ENCODE measurements at places on chromosomes 6 and 20.

GRCh38 chr6:133697666-133698065 is 191.2 kb upstream of the TCF21 start:
- no peak for DNase-seq

DNA sequence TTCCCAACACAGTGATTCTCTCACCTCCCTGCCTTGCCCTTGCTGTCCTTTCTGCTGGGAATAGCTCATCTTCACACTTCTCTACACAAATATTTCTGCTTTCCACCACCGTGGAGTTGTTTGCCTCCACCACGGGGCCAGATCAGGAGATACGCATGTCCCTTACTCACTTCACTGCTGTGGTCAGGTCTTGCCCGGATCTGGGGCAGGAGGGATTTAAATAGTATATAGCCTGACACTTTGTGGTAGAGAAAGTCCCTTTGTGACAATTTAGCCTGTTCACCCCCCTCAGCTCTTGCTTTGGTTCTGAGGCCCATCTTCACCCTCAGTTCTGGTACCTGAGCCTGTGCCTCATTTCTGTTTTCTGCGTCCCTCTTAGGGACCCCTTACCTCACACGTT is 92.6 kb upstream of the PREP start:
- DNase-seq, result no peak

GRCh38 chr20:40704828-40705227 is 15.8 kb upstream of the MAFB start:
- DNase-seq, result no peak

DNA sequence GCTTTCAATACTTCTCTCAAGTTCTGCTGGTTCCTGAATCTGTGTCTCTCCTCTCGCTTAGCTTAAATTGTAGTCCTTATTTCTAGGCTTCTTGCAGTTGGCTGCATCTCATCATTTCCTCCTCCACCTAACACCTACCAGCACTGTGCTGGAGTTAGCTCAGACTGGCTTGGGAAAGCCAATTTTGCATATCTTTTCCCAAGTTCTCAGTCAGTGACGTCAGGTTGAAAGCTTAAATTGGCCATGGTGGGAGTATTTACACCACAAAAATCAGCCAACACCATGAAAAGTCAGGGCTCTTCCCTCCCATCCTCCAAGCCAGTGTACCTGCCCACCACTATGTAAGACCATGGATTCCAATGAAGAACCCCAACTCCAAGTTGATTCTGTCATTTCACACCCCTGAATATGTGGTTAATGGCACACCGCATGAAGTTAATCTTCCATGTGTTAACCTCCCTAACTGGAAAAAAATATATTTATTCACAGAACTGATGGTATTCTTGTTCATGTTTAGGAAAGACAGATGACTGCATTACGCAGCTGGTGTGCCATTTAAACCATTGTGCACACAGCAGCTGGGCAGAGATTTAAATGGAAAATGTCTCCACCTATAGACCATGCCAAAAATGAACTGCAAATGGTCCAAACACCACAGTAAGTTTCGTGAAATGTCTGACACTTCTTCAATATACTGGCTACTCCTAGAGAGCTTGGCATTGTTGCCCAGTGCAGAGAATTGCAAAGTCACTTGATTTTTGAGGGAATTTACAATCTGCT is 274.1 kb upstream of the MAP3K7 start:
- no peak for DNase-seq

- no peak for DNase-seq
Measured at GRCh38 chr20:14953736-14954135, 616.3 kb upstream of the FLRT3 start.

DNA sequence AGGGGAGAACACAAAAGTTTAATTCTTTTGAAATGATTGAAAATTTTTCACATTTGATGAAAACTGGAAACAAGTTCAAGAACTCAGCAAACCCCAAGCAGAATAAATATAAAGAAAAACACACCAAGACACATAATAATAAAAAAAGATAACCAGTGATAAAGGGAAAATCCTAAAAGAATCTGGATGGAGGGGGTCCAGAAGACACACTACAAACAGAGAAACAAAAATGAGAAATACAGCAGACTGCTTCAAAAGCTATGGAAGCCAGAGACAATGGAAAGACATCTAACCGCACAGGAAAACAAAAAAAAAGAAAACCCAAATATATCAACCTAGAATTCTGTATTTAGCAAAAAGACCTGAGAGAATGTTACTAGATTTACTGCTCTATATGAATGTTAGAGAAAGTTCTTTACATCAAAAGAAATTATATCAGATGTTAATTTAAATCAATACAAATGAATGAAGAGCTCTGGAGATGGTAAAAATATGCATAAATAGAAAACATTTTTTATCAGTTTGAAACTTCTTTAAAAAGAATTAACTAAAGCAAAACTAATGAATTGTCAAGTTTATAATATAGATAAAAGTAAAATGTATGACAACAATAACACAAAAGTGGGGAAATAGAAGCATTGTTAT is 310.7 kb upstream of the PREP start:
- DNase-seq, result no peak

DNA sequence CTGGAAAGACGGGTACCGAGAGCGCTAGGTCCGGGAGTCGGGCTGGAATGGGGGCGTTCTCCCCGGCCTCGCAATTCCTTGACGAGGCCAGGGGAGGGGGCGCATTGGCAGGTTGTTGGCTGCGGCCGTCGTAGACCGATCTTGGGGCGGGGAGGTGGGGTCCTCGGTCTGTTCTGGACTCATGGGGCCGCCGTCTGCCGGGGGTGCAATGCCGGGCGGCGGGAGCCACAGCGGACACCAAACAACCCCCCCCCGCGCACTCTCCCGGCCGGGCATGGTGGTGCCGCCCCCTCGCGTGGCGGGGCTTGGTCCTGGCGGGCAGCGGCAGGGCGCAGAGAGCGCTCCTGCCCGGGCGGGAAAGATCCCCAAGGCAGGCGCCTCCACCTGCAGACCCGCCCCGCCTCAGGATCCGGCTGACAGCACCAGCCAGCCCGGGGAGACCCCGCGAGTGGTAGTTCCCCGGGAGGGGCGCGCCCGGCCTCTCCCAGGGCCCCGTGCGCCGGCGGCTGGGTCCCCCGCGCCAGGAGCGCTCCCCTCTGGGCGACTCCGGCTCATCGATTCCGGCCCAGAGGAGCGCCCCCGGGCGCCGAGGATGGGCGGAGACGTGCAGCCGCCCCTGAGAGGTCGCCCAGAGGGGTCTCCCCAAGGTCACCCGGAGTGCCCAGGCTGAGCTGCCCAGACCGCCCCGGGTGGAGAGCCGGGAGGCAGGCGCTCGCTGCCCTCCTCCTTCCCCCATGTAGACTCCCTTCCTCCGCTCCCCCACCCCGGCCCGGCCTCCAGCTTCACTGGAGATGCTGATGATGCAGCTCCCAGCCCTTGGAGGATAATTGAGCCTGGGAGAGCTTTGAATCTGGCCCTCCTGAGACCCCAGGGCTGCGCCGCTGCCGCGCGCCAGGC is 709 bp downstream of the PPP1R16B start:
- peak; percentile 32 for DNase-seq

DNA sequence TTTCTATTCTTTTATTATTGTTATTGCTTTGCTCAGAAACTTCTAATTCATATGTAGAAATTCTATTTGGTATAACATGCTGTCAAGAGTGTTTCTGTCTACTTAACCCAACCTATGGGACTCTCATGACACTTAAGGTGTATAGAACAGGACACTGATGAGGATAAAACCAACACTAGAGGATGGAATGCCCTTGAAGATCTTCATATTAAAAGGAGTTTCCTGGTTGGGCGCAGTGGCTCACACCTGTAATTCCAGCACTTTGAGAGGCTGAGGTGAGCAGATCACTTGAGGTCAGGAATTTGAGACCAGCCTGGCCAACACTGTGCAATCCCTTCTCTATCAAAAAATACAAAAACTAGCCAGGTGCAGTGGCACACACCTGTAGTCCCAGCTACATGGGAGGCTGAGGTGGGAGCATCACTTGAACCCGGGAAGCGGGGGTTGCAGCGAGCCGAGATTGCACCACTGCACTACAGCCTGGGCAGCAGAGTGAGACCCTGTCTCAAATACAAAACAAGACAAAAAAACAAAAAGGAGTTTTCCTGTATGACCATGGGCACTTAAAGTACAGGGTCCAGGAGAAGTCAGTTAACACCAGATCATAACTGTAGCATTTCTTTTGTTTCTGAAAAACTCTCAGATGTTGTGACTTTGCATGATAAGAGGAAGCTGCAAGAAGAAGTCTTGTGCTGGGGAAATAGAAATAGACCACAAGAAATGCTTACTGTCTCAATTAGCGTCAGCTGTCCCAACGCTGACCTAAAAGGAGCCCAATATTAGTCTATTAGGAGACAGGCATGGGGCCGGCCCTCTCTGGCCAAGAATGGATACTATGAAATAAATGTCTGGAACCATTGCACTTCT is 38.9 kb upstream of the CD2AP start:
- no peak for DNase-seq

DNA sequence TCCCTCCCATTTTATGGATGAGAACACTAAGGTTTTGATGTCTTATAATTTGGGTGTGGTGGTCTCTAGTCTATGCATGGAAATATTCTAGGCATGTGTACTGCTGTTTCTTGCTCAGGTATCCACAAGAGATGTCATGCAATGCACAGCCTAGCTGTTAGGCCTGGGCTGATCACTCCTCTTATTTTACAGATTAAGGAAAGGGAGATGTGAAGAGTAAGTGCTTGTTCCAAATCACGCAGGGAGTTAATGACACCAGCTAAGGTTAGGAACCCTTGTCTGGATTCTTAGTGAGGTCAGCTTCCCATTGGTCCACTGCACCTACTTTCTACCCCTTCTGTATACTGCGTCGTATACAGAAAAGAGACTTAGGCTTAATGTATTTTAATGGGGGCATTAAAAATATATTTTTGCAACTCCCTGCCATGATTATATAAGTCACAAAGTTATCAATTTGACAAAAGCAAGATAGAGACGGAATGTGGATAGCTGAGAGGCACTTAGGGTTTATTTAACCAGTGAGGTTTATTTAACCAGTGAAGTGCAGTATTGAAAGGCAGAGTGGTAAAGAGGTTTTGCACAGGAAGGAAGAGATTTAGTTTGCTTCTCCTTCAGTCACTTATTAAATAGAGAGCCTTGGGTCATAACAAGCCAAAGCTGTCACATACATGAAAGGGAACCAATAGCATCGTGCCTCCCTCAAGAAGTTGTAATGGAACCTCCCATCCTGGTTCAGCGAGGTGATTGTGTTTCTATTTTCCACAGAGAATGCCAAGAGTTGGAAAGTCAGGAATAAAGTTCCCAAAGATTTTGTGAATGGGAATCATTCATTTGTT is 95.0 kb upstream of the FAM184A start:
- DNase-seq, result no peak

- no peak for DNase-seq
Measured at GRCh38 chr6:167851370-167851952, 24.8 kb downstream of the AFDN start.

GRCh38 chr20:57509665-57510237 is 15.2 kb downstream of the CTCFL start:
- DNase-seq, result no peak

DNA sequence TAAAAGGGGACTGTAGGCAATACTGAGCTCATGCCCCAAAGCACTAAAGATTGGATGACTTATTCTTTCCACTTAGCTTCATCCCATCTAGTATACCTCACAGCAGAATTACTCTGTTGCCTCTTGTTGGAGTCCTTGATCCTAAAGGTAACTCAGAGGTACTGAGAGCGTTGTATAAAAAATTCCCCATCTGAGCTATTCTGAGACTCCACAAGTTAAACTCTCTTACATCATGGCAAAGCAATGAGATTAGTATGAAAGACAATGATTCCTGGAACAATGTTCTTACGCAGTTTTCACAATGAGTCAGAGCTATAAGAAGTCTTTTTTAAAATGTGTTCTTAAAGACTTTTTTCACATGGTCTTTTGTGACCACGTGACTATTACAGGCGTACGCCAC is 370.1 kb downstream of the ADGRB3 start:
- no peak for DNase-seq

GRCh38 chr6:166952121-166952520 is 4.2 kb downstream of the RNASET2 start:
- DNase-seq, result no peak

GRCh38 chr6:35426074-35426473 is 26.1 kb upstream of the FANCE start:
- no peak for DNase-seq

DNA sequence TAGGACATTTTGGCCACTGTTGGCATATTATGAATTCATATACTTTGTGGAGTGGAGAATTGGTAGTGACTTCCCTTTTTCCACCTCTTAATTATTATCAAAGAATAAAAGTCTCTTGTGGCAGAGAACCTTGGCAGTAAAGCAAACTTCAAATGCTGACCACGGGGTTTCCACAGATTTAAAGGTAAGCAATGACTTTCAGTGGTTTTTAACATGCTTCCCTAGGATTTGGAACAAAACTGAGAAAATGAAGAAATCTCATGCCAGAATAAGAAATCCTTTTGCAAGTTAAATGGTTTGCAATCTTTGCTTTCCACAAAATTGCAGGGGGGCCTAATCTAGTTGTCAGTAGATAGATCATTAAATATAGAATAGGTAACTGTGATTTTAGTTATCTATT is 2.0 kb upstream of the SDC4 start:
- DNase-seq, result no peak

GRCh38 chr6:129598244-129599187 is 111.5 kb downstream of the ARHGAP18 start:
- DNase-seq, result peak; percentile 61

DNA sequence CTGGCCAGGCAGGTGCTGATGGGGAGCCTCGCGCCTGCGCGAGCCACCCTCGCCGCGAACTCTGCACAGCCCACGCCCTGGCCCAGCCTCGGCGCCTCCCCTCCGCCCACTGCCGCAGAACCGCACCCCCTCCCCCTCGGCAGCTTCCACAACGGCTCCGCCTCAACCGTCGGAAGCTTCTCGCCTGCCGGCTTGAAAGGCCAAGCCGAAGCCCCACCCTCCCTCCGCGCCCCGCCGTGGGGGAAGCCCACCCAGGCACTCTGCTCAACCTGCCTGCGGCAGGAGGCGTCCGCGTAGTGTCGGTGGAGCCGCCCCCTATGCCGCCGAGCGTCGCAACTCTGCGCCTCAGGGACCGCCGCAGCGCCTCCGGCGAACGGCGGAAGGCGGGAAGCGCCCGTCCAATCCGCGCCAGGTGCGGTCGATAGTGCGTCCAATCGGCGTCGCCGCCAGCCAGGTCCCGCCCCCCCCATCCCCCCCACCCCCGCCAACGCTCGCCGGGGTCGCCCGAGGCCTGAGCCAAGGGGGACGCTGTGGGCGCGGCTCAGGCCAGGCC is at the start of gene SYCP2:
Gene SYCP2, minus strand, starts transcription at position 342 of the 553 bp plus-strand sequence. CDS start 11,224 bp downstream, outside the sequence.
- DNase-seq, result peak; percentile 59

DNA sequence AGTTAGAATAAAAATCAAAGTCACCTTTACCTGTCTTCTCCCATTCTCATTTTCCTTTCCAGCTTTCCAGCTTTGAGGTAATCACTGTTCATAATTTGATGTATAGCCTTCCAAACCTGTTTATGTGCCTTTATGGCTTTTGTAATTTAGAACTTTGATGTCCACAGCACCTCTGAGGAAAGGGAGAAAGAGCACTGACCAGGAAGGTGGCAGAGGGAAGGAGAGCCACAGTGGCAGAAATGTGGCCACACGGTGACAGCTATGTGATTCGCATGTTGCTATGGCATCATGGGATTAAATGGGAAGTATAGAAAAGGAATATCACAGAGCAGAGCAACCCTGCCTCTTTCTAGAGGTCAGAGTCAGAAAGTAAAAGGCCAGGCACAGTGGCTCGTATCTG is 51.7 kb upstream of the PLCG1 start:
- DNase-seq, result no peak

GRCh38 chr6:1407499-1407990 is 18.2 kb downstream of the FOXF2 start:
- no peak for DNase-seq

GRCh38 chr6:159871906-159872305 is 18.9 kb upstream of the MAS1 start:
- DNase-seq, result no peak

Measured in CD4-positive, alpha-beta T cell treated with Interleukin-6 at 100 ng/mL for 8 hours (primary cell).